ENCODE measurements at places on chromosomes 3 and 15. TPM values are rescaled to one million over a fixed set of nuclear protein-coding genes. Genes with fewer than 3 reads are reported as not detected.

The NSUN3 gene
- 9.3 TPM for total RNA-seq

The ALS2CL gene
- 12.6 TPM for total RNA-seq

DNA sequence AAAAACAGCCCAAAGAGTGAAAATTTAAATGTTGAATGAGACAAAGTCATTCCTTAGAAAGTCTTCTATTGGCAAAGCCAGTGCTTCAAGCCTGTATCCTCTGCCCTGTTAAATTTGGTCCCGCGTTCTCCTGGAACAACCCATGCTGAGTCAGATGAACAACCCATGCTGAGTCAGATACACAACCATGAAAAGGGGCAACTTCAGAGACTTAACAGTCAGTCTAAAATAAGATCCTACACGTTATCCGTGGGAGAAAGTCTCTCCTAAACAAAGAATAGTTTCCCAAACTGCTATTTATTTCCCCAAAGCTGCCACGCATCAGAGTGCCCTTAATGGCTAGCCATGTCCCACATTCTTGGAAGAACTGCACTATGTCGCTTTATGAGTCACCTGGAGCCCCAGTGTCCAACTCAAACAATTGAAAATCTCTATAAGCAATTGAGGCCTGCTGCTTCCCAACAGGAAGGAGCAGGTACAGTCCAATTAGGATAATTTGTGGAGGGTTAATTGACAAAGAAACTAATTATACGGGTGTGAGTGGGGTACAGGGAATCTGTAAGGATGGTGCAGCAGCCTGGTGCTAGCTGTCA lies 66.1 kb downstream of the WHAMM start:
- no peaks in the 10 kb centered on the region for H3K36me3 ChIP-seq
- H3K4me3 ChIP-seq, result no peak overlapping the region
- H3K4me1 ChIP-seq, result no peaks in the 10 kb centered on the region

The CHRM5 gene
- total RNA-seq, result not detected

GRCh38 chr3:193842832-193843473 lies 249.9 kb downstream of the OPA1 start:
- no peaks in the 10 kb centered on the region for H3K27me3 ChIP-seq
- no peak for DNase-seq
- H3K36me3 ChIP-seq, result no peaks in the 10 kb centered on the region
- no peak overlapping the region for H3K4me3 ChIP-seq
- H3K4me1 ChIP-seq, result peaks cover 20% of the 10 kb centered on the region

The EPHB1 gene
- 7.0 TPM for total RNA-seq

DNA sequence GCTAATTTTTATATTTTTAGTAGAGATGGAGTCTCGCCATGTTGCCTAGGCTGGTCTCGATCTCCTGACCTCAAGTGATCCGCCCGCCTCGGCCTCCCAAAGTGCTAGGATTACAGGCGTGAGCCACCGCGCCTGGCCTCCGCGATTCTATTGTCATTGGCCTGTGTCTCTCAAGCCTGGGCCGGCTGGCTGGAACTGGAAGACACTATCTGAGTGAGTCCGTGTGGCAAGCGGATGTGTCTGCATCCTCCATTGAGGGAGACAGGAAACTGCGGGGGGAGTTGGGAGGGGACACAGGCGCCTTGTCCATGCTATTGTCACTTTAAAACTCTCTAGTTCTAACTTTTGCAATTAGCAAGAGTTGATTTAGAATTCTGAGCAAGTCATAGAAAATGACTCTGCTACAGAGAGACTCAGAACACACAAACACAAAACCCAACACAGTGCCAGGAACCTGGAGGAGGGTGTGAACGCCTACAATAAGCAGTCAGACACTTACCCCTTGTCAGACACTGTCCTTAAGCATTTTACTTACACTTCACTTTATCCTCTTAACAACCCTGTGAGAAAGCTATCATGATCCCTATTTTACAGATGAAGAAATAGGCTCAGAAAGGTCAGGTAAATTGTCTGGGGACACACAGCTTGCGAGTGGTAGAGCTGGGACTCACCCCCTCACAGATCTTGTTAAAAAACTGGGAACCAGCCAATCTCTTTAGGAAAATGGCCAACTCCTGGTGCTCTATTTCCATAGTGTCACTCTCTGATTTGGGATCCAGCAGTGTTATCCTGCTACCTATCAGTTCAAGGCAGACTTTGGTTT lies 38.7 kb downstream of the ANP32A start:
- DNase-seq, result no peak
- H3K4me3 ChIP-seq, result no peak overlapping the region
- H3K4me1 ChIP-seq, result peaks cover 33% of the 10 kb centered on the region
- H3K27me3 ChIP-seq, result no peaks in the 10 kb centered on the region

The ATG3 gene
- 44.3 TPM for total RNA-seq

GRCh38 chr3:20984594-20985205 lies 766.3 kb downstream of the ZNF385D start:
- H3K27ac ChIP-seq, result no peak overlapping the region
- H3K27me3 ChIP-seq, result no peaks in the 10 kb centered on the region
- peaks cover 9% of the 10 kb centered on the region for H3K4me1 ChIP-seq
- H3K36me3 ChIP-seq, result peaks cover 2% of the 10 kb centered on the region

The GXYLT2 gene
- total RNA-seq, result 5.3 TPM

DNA sequence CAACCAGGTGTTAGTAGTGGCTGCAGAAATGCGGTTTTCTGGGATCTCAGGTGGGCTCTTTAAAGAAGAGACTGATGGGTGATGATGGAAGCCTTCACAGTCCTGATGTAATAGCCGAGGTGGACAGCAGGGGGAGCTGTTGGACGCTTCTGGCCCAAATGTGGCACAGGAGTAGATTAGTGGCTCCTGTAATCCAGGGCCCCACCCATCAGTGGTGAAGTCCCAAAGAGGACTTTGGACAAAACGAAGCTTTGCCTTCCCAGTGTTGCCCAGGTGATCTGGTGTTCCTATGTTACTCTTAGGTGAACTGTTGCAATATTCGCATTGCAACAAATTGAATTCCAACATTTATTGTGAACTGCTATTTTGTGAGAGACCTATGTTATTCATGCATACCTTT lies 31.8 kb upstream of the MYZAP start:
- no peak overlapping the region for H3K27ac ChIP-seq
- H3K4me1 ChIP-seq, result peaks cover 4% of the 10 kb centered on the region
- no peaks in the 10 kb centered on the region for H3K27me3 ChIP-seq
- H3K4me3 ChIP-seq, result no peak overlapping the region
- H3K36me3 ChIP-seq, result no peaks in the 10 kb centered on the region
- peak; percentile 87 for DNase-seq

GRCh38 chr3:15215996-15216395 lies 9.9 kb downstream of the CAPN7 start:
- peaks cover 28% of the 10 kb centered on the region for H3K36me3 ChIP-seq
- DNase-seq, result no peak
- H3K27me3 ChIP-seq, result no peaks in the 10 kb centered on the region
- no peak overlapping the region for H3K27ac ChIP-seq

GRCh38 chr3:72655131-72655551 lies 193.1 kb downstream of the SHQ1 start:
- peaks cover 14% of the 10 kb centered on the region for H3K4me1 ChIP-seq
- DNase-seq, result peak; percentile 77
- no peaks in the 10 kb centered on the region for H3K27me3 ChIP-seq
- peak overlapping the region; percentile 45 for H3K4me3 ChIP-seq
- H3K36me3 ChIP-seq, result no peaks in the 10 kb centered on the region
- no peak overlapping the region for H3K27ac ChIP-seq
